ENCODE measurements at places on chromosomes 7 and 10.
A peak's percentile ranks its signal among the peaks of the same experiment; 100 is the strongest.

- no peak for DNase-seq
Measured at GRCh38 chr10:43314626-43315495, 48.0 kb upstream of the RASGEF1A start.

DNA sequence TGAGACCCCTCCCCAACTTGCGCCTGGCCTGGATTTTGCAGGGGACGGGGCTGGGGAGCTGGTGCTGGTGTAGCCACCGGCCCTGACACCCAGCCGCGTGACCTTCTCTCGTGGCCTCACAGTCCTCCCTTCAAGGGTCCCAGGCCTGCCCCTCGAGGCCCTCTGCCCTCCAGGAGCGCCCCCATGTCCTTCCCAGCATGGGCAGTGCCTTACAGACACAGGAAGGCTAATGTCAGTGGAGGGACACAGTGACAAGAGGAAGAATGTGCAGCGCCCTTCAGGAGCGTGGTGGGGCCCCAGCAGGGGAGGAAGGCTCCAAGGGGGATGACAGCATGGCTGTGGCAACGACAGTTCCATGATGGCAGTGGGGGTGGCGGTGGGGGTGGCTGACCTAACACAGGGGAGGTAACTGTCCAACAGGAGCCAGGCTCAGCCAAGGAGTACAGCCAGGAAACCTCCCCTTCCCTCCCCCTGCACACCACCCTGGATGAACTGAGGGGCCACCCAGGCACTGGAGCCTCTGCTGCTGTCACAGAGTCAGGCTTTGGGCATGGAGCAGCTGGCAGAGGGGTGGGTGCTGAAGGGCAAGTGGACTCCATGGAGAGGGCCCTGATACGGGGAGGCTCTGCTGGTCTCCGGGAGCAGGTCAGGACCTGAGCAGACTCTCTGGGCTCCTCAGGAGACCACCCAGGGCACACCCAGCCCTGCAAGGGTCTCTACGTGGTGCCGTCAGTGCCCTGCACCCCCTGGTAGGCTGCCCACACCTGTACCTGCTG is 76.0 kb upstream of the RET start:
- DNase-seq = no peak

- no peak for DNase-seq
Measured at GRCh38 chr7:25849500-25850184, 302.4 kb upstream of the NFE2L3 start.

GRCh38 chr7:150323682-150324372 is 482 bp upstream of the ACTR3C start:
- no peak for DNase-seq

DNA sequence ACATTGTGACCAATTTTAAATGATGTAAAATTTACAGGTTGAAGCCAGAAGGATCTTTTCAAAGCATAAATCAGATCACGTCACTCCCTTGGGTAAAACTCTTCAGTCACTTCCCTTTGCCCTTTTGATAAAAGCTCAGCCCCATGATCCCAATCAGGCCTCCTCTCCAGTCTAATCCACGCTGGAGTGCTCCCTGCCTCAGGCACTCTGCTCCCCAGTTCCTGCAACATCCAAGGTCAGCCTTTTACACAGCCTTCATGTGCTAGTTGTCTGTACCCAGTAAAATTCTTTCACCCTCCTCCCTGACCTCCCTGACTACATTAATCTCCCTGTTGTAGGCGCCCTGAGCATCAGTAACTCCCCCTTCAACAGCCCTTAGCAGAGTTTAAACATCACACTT is 14.1 kb downstream of the ELMO1 start:
- DNase-seq = no peak

DNA sequence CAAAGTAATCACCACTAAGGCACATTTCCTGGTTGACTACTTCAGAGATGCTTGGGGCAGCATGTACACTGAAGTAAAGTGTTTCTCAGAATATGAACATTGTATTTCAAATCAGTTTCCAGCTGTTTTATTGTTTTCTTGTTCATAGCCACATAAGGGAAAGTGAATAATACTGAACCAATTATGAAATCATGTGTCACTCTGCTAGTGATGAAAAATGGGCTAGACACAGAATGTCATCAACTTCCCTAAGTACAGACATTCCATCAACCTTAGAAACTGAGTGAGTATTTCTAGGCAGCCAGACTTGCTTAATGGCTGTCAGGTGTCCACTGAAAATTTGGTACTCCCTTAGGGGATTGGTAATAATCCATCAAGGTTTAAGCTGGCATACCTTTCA is 603.5 kb downstream of the ARL4A start:
- DNase-seq = no peak

DNA sequence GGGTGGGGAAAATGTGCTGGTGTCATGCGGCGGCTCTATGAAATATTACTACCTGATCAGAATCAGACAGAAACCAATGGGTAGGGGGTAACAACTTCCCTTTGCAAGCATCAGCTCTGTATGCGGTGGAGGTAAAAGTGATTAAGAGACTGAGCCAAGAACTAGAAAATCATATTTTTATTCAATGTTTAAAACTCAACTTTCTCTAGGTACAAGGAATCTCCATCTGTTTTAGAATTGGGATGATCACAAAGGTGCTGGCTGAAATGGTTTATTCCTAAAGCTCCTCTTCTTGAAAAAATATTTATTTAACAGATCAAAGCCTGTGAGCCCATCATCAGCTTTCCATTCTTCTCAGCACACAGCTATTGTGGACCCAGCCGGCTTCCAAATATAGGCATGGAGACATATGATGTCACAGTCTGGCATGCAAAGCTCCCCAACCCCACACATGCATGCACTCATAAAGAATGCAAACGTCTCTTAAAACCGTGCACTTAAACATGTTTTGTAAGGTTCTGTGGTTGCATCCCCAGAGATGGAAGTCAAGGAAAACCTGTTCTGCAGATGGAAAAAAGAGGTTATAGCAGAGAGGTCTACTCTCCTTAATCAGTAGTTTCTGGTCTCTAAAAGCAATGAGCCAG is 126.0 kb downstream of the SKIDA1 start:
- DNase-seq = no peak

- DNase-seq = no peak
Measured at GRCh38 chr7:74221713-74222112, 11.9 kb downstream of the LAT2 start.

GRCh38 chr10:31770307-31770902 is 158.2 kb downstream of the ARHGAP12 start:
- peak; percentile 46 for DNase-seq

DNA sequence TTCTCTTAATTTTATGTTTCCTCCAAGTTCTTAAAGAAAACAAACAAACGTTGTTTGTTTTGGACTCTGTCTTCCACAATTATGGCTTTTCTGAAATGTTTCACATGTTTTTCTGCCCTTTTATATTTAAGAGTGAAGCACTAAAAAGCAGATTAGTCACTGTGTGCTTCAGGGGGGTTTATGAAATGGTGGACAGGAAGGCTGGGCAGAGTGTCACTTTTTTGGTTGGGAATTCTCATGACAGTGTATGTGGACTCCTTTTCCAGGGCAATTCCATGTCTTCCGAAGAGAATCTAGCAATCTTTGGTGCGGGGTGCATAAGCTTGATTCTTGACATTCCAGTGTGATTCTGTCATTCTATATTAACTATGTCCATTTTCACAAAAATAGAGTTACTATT is 669.4 kb downstream of the PARD3 start:
- DNase-seq = no peak

- DNase-seq = no peak
Measured at GRCh38 chr10:79324032-79324695, 23.1 kb upstream of the PPIF start.

DNA sequence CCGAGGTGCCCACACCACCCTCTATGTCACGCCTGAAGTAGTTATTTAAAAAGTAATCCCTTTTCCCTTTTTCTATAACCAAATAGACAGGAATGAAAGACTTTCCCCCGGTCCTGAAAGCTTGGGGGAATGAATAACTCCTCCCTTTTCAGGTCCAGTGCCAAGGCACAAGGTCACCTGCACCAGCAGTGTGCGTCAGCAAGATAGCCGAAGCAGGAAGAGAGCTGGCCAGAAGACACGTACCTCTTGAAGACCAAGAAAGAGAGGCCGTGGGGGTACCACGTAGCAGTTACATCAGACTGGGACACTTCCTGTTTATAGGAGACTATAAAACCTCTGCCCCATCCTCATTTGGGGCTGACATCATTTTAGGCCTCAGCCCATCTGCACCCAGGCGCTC is 10.7 kb upstream of the AKR1B1 start:
- DNase-seq = no peak

- no peak for DNase-seq
Measured at GRCh38 chr10:30990971-30991646, 40.6 kb downstream of the ZNF438 start.

DNA sequence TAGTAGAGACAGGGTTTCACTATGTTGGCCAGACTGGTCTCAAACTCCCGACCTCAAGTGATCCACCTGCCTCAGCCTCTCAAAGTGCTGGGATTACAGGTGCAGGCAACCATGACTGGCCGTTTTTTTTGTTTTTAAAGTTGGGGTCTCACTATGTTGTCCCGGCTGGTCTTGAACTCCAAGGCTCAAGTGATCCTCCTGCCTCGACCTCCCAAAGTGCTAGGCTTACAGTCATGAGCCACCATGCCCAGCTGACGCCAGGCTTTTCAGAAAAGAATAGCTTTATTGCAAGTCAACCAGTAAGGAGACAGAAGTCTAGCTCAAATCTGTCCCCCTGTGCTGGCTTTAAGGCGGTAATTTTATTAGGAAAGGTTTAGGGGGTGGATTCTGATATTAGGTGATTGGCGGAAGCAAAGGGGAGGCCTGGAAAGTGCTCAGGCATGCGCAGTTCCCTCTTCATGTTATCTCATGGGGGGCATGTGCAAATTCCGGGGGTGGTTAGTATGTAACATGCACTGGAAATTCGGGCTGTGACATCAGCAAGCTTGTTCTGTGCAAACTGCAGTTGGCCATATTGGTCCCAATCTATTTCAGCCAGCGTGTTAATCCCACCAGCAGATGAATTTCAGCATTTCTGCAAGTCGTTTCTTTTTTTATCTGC is 42.7 kb downstream of the LIMK1 start:
- no peak for DNase-seq

DNA sequence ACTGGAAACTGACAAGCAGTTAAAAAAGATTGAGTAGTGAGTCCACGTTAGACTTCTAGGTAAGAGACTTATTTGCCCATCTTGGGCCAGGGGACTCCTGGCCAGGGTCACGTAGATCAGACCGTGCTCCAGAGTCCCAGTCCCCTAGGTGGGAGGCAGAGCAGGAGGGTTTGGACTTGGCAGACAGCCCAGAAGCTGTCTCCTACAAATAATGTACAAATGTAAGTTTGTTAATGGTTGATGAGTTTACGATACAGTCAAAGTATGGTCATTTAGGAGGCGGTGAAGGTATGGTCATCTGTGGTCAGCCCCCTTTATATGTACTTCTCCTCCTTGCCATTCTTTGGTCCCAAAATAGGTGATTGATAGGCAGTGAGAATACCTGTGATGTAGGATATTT is 28.2 kb downstream of the INPP5F start:
- DNase-seq = no peak

GRCh38 chr7:156157409-156158012 is 345.2 kb upstream of the SHH start:
- DNase-seq = no peak

DNA sequence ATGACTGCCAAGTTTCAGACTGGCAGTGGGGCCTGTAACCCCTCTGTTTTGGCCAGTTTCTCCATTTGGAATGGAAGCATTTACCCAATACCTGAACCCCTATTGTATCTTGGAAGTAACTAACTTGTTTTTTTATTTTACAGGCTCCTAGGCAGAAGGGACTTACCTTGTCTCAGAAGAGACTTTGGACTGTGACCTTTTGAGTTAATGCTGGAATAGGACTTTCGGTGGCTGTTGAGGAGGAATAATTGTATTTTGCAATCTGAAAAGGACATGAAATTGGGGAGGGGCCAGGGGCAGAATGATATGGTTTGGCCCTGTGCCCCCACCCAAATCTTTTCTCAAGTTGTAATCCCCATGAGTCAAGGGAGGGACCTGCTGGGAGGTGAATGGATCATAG is 20.0 kb upstream of the MKLN1 start:
- no peak for DNase-seq

- DNase-seq = no peak
Measured at GRCh38 chr10:69208761-69209160, 11.4 kb upstream of the HKDC1 start.

DNA sequence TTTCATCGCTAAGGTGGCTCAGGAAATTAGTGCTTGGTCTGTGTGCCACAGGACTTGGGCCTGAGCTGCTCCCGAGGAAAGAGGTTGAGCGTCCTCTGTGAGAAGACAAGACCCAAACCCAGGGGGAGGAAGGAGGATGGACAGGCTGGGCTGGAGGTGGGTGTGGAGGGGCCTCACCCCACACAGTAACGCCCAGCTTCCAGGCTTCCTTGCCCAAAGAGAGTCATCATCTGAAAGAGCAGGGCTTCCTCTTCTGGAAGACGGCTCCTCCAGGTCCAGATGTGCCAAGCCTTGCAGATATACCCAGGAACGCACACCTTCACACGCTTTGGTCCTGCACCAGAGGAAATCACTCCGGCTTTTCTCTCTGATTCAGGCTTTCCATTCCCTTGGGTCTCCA is 127.8 kb upstream of the MGMT start:
- DNase-seq = no peak

DNA sequence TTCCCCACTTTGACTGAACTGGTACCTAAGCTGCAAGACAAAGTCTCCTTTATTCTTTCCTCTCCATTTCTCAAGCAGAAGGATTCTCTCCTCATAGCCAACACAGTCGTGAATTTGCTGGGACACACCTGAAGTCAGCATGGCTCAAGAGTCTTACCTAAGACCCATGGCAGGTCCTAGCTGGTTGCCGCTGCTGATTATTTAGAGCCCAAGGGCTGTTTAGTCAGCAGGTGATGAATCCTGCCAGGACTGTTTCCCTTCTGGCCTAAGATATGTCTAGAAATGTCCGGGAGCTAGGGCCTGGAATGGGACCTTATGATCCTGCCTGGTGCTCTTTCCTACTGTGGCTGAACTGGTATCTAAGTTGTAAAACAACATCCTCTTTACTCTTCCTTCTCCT is 82.8 kb downstream of the AHCYL2 start:
- DNase-seq = no peak

DNA sequence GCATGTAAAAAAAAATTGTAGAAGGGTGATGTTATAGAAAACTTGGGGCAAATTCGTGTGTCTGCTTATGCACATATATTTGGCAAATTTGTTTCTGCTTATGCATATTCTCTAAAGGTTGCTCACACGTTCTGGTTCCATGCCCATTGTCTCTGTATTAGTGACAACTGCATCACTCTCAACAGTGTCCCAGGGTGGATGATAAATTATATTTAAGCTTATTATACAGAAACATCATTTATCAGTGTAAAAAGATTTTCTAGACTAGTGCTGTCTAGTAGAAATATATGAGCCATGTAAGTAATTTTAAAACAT is 4.1 kb downstream of the STK31 start:
- DNase-seq = no peak

DNA sequence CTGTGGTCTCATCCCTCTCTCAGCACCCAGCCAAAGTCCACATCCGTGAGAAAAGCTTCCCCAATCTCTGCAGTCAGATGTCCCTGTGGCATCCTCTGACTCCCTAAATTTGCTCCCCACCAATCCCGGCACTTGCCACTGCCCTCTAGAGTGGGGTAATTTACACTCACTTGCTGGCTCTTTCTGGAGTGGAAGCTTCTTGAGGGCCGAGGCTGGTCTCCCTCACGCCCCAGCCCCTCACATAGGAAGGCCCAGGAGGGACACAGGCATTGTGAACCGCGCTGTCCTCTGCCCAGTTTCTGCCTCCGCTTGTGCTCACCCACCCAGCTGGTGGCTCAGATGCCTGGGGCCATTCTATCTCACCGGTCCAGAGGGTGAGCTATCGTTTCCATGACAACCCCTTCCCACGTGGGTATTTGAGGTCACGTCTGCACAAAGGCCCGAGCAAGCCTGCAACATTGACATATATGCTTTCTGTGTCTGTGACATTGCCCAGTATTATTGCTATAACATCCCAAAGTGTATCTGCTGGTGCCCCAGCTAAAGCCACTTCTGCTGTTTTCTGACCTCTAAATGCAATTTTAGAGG is 97.3 kb upstream of the CTBP2 start:
- no peak for DNase-seq
